ENCODE measurements at places on chromosomes 4 and X.

DNA sequence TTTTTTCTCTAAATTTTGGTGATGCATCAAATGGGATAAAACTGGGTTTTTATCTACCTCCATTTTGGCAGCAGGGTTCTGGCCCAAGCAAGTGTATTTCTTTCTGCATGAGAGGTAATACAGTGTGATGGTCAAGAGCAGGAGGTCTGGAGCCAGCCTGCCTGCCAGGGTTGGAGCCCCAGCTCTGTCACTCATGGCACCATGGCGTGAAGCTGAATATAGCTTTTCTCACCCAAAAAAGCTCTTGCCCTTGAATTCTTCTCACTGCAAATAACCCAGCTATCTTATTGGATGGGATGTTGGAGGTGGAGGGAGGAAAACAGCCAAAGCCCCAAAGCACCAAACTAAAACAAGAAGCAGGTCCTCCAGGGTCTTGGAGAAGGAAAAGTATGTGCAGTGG, 218.4 kb downstream of the ARHGAP10 start:
- DNase-seq, result no peak

- no peak for DNase-seq
Observed at GRCh38 chr4:175106301-175106700, 188.1 kb downstream of the ADAM29 start.

DNA sequence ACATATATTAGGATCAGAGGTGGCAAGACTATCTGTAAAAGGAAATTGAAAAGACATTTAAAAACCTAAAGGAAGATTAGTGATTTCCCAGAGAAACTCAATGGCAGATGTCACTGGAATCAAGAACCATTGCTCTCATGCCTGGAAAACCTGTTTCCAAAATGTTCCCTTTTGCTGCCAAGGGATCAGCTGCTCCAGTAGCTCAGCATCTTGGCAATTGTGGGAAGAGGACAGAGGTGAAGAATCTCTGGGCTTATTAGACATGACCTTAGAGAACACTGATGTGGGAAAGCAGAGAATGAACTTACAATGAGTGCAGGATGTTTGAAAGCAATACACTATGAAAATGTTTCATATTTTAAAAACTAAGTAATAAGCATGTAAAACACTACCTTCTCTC, 98.3 kb downstream of the SHROOM3 start:
- DNase-seq, result no peak

DNA sequence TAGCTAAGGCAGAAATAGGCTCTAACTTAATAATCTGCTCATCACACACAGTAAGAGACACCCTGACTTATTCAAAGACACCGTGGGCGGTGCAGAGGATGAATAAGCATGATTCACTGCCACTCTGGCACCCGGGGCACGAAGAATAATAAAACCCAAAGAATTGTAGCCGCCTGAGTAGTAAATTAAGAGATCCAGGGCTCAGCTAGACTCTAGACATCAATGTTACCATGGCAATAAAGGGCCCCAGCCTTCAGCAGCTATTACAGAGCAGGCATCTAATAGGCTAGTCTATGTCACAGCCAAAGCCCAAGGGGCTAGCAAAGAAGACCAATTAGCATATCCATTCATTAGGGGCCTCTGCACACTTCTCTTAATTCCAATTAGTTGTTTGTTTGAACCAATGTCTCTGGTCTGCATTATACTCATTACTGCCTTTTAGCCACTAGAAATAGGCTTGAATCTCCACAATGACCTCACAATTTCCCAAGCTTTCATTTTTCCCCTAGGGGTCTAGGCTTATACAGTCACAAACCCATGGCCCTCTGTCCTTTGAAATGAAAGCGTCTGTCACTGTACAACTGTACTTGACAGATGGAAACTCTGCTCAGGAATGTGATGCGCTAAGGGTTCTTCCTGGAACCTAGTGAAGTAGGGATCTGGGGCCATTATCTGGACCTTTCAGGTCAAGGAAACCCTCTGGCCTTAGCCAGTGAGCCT, 3.0 kb upstream of the ATP1B4 start:
- no peak for DNase-seq
